Cerebellar nuclear complex (tissue), 1 donor: ENCODE measurements at places on chromosomes 3 and 15.
A peak's percentile ranks its signal among the peaks of the same experiment; 100 is the strongest.

- no peak for DNase-seq
These were observed 212.7 kb downstream of the ALCAM start for GRCh38 chr3:105579439-105579838.

DNA sequence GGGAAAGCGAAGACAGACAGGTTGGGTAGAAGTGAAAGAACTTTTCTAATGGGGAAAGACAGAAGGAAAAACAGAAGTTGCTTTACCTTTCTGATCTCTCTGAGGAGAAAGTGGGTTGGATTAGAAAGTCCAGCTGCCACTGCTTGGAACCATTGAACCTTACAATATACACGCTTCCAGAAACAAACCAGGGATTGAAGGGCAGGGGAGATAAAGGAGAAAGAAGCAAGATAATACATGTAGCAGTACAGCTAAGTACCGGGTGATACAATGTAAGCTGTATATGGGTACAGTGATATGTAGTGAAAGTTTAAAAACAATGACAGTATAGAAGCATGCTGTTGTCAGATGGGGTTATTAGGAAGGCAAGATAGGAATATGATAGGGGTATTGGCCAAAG, 684.4 kb downstream of the AGBL1 start:
- DNase-seq: no peak

DNA sequence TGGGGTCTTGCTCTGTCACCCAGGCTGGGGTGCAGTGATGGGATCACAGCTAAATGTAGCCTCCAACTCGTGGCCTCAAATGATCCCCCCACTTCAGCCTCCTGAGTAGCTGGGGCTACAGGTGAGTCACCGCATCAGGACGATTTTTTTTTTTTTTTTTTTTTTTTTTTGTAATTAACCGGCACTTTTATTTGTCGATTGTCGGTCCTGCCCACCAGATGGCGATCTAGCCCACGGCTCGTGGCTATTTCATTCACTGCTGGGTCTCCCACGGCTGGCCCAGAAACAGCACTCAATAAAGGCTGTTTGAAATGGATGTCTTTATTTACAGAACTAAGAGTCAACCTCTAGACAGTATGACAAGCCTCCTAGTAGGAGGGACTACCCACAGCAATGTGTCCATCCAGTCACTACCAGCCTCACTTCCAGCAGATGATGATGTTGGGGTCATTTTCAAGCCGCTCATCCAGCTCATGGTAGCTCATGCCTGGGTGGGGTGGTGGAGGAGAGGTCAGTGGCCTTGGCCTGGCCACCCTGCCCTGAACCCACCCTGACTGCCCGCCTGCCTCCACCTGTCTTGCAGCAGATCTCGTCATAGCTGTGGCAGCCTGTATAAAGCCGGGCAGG, 1.8 kb upstream of the ZMYND10 start:
- DNase-seq: peak; percentile 77

DNA sequence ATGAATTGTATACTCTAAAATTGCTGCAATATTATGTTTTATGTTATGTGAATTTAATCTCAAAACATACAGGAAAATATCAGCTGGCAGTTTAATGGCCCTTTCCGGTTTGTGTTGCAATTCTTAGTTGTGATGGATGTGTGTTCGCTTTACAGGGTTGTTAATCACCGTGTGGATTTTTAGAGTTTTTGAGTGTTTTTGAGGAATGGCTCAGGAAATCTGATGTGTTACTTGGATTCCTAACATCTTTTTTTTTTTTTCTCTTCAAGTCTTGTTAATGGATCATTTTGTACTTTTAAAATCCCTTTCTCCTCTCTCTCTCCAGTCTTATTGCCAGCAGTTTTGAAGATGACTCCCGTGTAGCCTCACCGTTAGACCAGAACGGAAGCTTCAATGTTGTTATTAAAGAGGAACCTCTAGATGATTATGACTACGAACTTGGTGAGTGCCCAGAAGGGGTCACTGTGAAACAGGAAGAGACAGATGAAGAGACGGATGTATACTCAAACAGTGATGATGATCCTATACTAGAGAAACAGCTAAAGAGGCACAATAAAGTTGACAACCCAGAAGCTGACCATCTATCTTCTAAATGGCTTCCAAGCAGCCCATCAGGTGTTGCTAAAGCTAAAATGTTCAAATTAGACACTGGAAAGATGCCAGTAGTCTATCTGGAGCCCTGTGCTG, 35.7 kb downstream of the MGA start:
- no peak for DNase-seq

DNA sequence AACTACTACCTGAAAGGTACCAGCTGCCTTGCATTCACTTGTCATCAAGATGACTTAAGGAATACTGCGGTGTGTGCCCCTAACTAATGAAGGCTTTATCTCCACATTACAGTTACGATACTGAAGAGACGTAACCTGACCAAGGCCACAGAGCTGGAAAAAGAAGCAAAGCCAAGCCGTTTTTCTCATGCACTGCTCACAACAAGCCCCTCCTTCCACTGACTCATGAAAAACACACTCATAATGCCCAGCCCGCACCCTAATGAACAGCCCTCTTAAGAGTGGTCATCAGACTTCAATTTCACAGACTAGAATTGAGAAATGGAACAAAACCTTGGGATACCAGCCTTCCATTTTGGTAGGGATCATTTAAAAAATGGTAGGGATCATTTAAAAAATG, 11.6 kb downstream of the PSMD6 start:
- no peak for DNase-seq

DNA sequence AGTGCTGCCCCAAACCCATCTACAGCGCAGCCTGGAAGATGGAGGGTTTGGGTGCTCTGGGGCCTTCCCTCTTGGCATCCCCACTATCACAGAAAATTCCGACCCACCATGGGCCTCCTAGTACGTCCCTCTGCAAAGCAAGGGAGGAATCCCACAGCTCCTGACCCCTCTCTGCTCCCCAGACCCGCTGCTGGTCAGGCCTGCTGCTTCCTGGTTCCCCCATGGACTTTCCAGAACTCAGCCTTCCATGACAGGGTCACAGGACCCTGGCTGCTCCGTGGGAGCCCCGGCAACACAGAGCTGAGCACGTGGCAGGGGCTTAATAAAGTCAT, 3.1 kb upstream of the LOXL1 start:
- no peak for DNase-seq

GRCh38 chr15:89128320-89129122, 40.3 kb downstream of the ABHD2 start:
- DNase-seq: no peak

- no peak for DNase-seq
These were observed 2.5 kb downstream of the TWF2 start for GRCh38 chr3:52236424-52236886.

DNA sequence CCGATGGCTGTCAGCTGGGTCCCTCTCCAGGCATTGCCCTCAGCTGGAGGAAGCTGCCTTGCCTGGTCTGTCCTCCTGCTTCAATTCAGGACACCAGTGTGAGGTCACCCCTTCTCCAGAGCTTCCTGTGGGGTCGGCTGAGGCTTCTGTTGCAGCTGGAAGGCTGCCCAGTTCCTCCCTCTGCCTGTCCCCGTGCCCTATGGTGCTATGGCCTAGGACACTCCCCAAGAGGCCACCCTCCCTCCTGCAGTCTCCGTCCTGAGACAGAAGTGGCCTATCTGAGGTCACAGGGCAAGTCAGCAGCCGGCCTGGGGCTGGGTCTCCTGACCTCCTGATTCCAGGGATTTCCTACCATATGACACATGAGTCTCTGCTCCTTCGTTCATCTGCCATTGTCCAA, 57.9 kb downstream of the RASGRF1 start:
- no peak for DNase-seq

DNA sequence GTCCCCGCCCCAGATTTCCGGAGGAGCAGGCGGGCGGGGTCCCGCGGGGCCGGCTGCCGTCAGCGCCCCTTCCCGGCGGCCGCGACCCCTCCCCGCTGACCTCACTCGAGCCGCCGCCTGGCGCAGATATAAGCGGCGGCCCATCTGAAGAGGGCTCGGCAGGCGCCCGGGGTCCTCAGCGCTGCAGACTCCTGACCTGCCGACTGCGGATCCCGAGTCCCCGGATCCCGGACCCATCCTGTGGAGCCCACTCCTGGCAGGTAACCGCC, at the start of gene TRH:
Gene TRH (plus strand): TSS at position 157 of the 269 bp plus-strand sequence. CDS start 1,097 bp downstream, outside the sequence.
- no peak for DNase-seq

DNA sequence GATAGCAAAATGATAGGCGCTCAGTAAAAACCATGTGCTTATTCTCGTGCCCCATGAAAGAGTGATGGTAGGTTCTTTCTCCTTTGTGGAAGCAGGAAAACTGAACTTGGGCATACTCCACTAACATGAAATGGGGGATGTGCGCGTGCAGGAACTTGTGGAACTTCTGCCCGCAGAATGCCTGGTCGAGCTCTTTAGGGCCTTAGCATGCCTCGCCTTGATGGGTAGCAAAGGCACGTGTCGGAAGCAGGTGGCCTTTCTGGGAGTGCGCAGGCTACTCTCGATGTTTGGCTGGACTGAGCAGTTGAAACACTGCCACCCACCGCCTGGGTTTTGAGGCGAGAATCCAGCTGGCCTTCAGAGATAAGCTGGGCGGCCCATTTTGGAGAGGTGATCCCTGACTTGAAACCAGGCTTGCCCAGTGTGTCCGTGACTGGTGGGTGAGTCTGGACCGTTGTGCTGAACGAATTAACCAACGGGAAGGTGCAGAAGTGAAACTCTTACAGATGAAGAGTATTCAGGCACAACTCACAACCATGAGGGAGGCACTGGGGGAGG, 842 bp downstream of the PCCB start:
- DNase-seq: peak; percentile 12
